ENCODE measurements at places on chromosomes 4 and X. TPM values are rescaled to one million over a fixed set of nuclear protein-coding genes. Genes with fewer than 3 reads are reported as not detected.

COL4A5 gene
- 39.7 TPM for total RNA-seq

PLP1 gene
- total RNA-seq, result 4.9 TPM

SYP gene
- total RNA-seq, result 0.19 TPM

CLIC2 gene
- 5.2 TPM for total RNA-seq

SLC26A1 gene
- not detected for total RNA-seq

RAPGEF2 gene
- total RNA-seq, result 24.4 TPM

PRRG1 gene
- 23.4 TPM for total RNA-seq

ATP8A1 gene
- 2.1 TPM for total RNA-seq

CT83 gene
- total RNA-seq, result not detected

CT45A10 gene
- not detected for total RNA-seq

POU4F2 gene
- total RNA-seq, result not detected

MRFAP1L1 gene
- 53.4 TPM for total RNA-seq
